ENCODE measurements at places on chromosomes 3 and 15. TPM values are rescaled to one million over a fixed set of nuclear protein-coding genes. Genes with fewer than 3 reads are reported as not detected.

The HYPK gene
- total RNA-seq = 7.0 TPM

The ITIH1 gene
- 0.94 TPM for total RNA-seq

The PIGZ gene
- 5.0 TPM for total RNA-seq

The RAMAC gene
- total RNA-seq = 41.5 TPM

The CPN2 gene
- not detected for total RNA-seq

The MST1R gene
- total RNA-seq = 0.31 TPM

The FANCI gene
- total RNA-seq = 12.6 TPM

The ADPRH gene
- 1.2 TPM for total RNA-seq

The SLC22A13 gene
- total RNA-seq = 0.94 TPM

The CACNA2D3 gene
- 11.2 TPM for total RNA-seq

The SERPINI2 gene
- total RNA-seq = 2.0 TPM

The XCR1 gene
- total RNA-seq = not detected

The ASB14 gene
- total RNA-seq = not detected

The HTR3E gene
- not detected for total RNA-seq

The HRH1 gene
- 1.7 TPM for total RNA-seq

The ITPKA gene
- total RNA-seq = 0.31 TPM

The EPHB1 gene
- 20.1 TPM for total RNA-seq

The GOLGA8J gene
- total RNA-seq = not detected

The AZI2 gene
- total RNA-seq = 47.9 TPM

The TIPIN gene
- 19.8 TPM for total RNA-seq

The CHRNA7 gene
- 4.4 TPM for total RNA-seq

The FRMD5 gene
- 29.2 TPM for total RNA-seq

The EBLN2 gene
- total RNA-seq = 11.1 TPM

The VILL gene
- 13.6 TPM for total RNA-seq

The TRIM42 gene
- not detected for total RNA-seq

The LYSMD4 gene
- total RNA-seq = 23.9 TPM

The TRIM69 gene
- 35.6 TPM for total RNA-seq

The CHRNA3 gene
- 0.31 TPM for total RNA-seq

The CPEB1 gene
- total RNA-seq = 2.8 TPM

The CNTN3 gene
- total RNA-seq = 16.2 TPM

The C15orf61 gene
- total RNA-seq = 33.2 TPM

The MTHFS gene
- 5.5 TPM for total RNA-seq

The ARL6IP5 gene
- 63.5 TPM for total RNA-seq

The CRYBG3 gene
- total RNA-seq = 5.9 TPM

The BFSP2 gene
- 1.1 TPM for total RNA-seq

The CD200R1L gene
- not detected for total RNA-seq

The MAP1A gene
- total RNA-seq = 35.7 TPM

The ZIC1 gene
- total RNA-seq = 15.6 TPM

The ANKUB1 gene
- 0.78 TPM for total RNA-seq

The ALCAM gene
- total RNA-seq = 119 TPM

The FAM3D gene
- not detected for total RNA-seq

The CACNA1D gene
- 14.0 TPM for total RNA-seq

The PLA2G4F gene
- not detected for total RNA-seq

The PRSS50 gene
- total RNA-seq = 0.31 TPM

The UROC1 gene
- not detected for total RNA-seq

The ZNF35 gene
- total RNA-seq = 24.3 TPM

The ACAD11 gene
- total RNA-seq = 36.0 TPM

The GP9 gene
- total RNA-seq = not detected

The RBPMS2 gene
- not detected for total RNA-seq

The NUTM1 gene
- not detected for total RNA-seq

The SPATA12 gene
- not detected for total RNA-seq

The CNTN4 gene
- 56.9 TPM for total RNA-seq

The IL12A gene
- total RNA-seq = 0.47 TPM

The ECE2 gene
- 2.2 TPM for total RNA-seq

The IL17RC gene
- total RNA-seq = 4.5 TPM

The ARL8B gene
- total RNA-seq = 95.6 TPM
